ENCODE measurements at places on chromosomes 13 and 19.

GRCh38 chr13:112854321-112854720 is 114.7 kb upstream of the MCF2L start:
- no peak for DNase-seq

DNA sequence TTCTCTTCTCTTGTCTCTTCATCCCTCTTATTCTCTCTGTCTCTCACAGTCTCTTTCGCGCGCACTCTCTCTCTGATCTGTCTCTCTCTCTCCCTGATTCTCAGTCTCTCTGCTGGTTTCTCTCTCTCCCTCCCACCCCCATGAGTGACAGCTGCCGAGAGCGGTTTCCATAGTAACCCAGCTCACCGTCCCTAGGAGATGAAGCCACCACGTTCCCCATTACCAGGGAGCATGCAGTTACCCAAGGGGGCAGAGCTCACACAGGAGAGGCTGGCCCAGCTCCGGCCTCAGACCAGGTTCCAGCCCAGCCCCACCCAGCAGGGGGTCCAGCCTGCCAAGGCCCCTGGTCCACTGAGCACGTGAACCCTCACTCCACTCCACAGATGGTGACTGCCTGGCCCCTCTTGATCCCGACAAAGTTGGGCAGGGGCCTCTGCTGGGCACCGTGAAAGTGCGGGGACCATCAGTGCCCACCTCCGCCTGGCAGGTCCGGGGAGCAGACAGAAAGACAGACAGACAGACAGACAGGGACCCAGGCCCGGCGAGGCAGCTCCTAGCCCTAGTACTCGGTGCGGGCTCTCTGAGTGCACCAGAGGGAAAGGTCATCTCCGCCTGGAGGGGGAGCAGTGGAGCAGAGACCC is 50.6 kb downstream of the CELF5 start:
- peak; percentile 3 for DNase-seq

DNA sequence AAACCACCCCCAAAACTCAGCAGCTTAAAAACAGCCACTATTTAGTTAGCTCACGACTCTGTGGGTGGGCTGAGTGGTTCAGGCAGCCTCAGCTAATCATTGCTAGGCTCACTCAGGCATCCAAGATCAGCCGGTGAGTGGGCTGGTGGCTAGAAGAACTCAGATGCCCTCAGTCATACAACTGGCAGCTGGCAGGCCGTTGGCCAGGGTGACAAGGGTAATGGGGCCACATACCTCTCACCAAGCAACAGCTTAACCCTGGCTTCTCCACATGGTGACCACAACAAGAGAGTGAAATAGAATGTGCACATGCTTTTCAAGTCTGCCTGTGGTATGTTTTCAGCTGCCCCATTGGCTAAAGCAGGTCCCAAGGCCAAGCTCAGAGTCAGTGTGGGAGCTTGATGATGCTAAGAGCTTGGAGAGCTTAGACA is 435.4 kb upstream of the TSHZ3 start:
- no peak for DNase-seq

GRCh38 chr19:35027009-35027408 is 3.3 kb upstream of the SCN1B start:
- DNase-seq: no peak

DNA sequence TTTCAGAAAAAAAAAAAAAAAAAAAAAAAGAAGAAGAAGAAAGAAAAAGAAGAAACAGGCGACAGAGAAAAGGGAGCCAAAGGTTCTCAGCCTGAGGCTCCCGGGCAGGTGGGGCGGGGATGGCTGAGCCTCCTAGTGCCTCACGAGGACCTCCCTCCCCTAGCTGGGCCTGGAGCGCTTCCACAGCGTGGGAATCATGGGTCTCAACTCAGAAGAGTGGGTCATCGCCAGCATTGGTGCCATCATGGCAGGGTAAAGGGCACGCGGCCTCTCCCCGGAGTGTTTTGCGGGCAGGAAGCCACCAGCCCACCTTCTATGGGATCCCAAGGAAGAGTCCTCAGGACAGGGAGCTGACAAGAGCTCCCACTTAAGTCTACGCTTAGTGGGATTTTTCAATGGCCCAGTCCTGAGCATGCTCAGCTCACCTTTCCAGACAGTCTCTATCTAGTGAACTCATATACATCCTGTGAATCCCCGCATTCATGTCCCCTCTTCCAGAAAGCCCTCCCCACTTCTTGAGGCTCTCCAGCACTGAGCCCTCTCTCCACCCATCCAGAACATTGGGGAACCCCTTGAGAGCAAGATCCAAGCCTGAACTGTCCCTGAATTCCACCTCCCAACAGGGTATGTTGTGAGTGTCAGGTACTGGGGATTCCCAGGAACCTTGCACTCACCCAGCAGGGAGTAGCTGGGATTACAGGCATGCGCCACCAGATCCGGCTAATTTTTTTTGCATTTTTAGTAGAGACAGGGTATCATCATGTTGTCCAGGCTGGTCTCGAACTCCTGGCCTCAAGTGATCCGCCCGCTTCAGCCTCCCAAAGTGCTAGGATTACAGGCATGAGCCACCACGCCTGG is 69.6 kb downstream of the ACSBG2 start:
- no peak for DNase-seq
